ENCODE measurements at places on chromosomes 5 and 9. TPM values are rescaled to one million over a fixed set of nuclear protein-coding genes. Genes with fewer than 3 reads are reported as not detected.

CDC20B gene
- not detected for total RNA-seq

SEMA5A gene
- total RNA-seq: 5.5 TPM

TUSC1 gene
- 31.0 TPM for total RNA-seq

SLC22A4 gene
- total RNA-seq: 1.4 TPM

KIF2A gene
- 49.2 TPM for total RNA-seq

TEX48 gene
- not detected for total RNA-seq

HRCT1 gene
- total RNA-seq: 0.35 TPM

LOX gene
- 8.8 TPM for total RNA-seq

AQP3 gene
- total RNA-seq: 1.4 TPM

PDE6A gene
- total RNA-seq: 1.3 TPM

PELO gene
- total RNA-seq: 69.9 TPM

TMEM215 gene
- not detected for total RNA-seq

GRIN1 gene
- total RNA-seq: 0.04 TPM

ARHGEF39 gene
- 0.94 TPM for total RNA-seq

C5orf63 gene
- 4.6 TPM for total RNA-seq

TMOD1 gene
- total RNA-seq: 86.5 TPM

C7 gene
- 447 TPM for total RNA-seq

RNF183 gene
- total RNA-seq: not detected

SLC1A3 gene
- total RNA-seq: 84.8 TPM

ERMP1 gene
- 45.9 TPM for total RNA-seq

SURF2 gene
- 13.4 TPM for total RNA-seq

SLU7 gene
- total RNA-seq: 34.6 TPM

LAMC3 gene
- 44.2 TPM for total RNA-seq

C9orf153 gene
- total RNA-seq: 0.14 TPM

ANKRD34B gene
- not detected for total RNA-seq

PCBD2 gene
- 15.0 TPM for total RNA-seq

ANKRD18B gene
- total RNA-seq: not detected

CCNO gene
- 0.06 TPM for total RNA-seq

NDUFS6 gene
- 35.5 TPM for total RNA-seq

UNC13B gene
- 29.8 TPM for total RNA-seq

SGCD gene
- total RNA-seq: 15.6 TPM

SRP19 gene
- 18.4 TPM for total RNA-seq

CAVIN4 gene
- total RNA-seq: not detected

ACTBL2 gene
- total RNA-seq: not detected

PDGFRB gene
- total RNA-seq: 77.6 TPM

ADAMTSL1 gene
- 38.1 TPM for total RNA-seq

UCK1 gene
- 41.1 TPM for total RNA-seq

SV2C gene
- 0.19 TPM for total RNA-seq

PCDHB3 gene
- total RNA-seq: 1.1 TPM

LRRC70 gene
- 1.4 TPM for total RNA-seq

DND1 gene
- 3.6 TPM for total RNA-seq

FOXD4L6 gene
- total RNA-seq: not detected

CSNK1G3 gene
- total RNA-seq: 29.4 TPM

GPR150 gene
- total RNA-seq: 0.35 TPM

ARL14EPL gene
- not detected for total RNA-seq
